ENCODE measurements at places on chromosomes 6 and 20. TPM values are rescaled to one million over a fixed set of nuclear protein-coding genes. Genes with fewer than 3 reads are reported as not detected.

OLIG3 gene
- total RNA-seq = 1.2 TPM

LY6G5C gene
- total RNA-seq = 2.0 TPM

- no peak for DNase-seq
- H3K36me3 ChIP-seq = peaks cover 12% of the 10 kb centered on the region
- peaks cover 19% of the 10 kb centered on the region for H3K4me1 ChIP-seq
- H3K4me3 ChIP-seq = peak overlapping the region; percentile 98
Observed at GRCh38 chr20:49045440-49046086, 549 bp upstream of the CSE1L start.

EEF1A2 gene
- 20.5 TPM for total RNA-seq

- H3K4me3 ChIP-seq = no peak overlapping the region
- H3K27me3 ChIP-seq = no peaks in the 10 kb centered on the region
- no peaks in the 10 kb centered on the region for H3K4me1 ChIP-seq
Observed at GRCh38 chr6:95601133-95601532, 23.8 kb downstream of the MANEA start.

- no peaks in the 10 kb centered on the region for H3K36me3 ChIP-seq
- peak overlapping the region; percentile 29 for H3K27ac ChIP-seq
- H3K4me1 ChIP-seq = peaks cover 6% of the 10 kb centered on the region
- DNase-seq = no peak
Observed at GRCh38 chr6:145028144-145028818, 707.0 kb downstream of the EPM2A start.

HRH3 gene
- 0.24 TPM for total RNA-seq

- no peak overlapping the region for H3K27ac ChIP-seq
- H3K4me3 ChIP-seq = no peak overlapping the region
- no peaks in the 10 kb centered on the region for H3K27me3 ChIP-seq
- H3K36me3 ChIP-seq = no peaks in the 10 kb centered on the region
- no peak for DNase-seq
- peaks cover 6% of the 10 kb centered on the region for H3K4me1 ChIP-seq
Observed at GRCh38 chr20:40160097-40160550, 528.9 kb downstream of the MAFB start.

- no peaks in the 10 kb centered on the region for H3K27me3 ChIP-seq
- H3K27ac ChIP-seq = peak within 1 kb of the TSS; percentile 100
- H3K36me3 ChIP-seq = no peaks in the 10 kb centered on the region
- peaks cover 35% of the 10 kb centered on the region for H3K4me1 ChIP-seq
- H3K4me3 ChIP-seq = peak within 1 kb of the TSS; percentile 95
Observed at GRCh38 chr6:148342350-148343046, at the start of gene SASH1. SASH1 (plus strand) TSS chr6:148342838; CDS start chr6:148343068, 230 bp downstream.

DNA sequence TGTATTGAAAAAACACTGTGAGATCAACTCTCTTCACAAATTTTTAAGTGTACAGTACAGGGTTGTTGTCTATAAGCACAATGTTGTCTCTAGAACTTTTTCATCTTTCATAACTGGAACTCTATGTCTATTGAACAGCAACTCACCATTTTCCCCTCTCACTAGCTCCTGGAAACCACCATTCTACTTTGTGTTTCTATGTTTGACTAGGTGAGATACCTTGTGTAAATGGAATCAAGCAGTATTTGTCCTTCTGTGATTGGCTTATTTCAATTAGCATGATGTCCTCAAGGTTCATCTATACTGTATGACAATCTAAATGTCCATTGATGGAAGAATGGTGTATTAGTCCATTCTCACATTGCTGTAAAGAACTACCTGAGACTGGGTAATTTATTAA is 210.1 kb upstream of the FUT9 start:
- no peak for DNase-seq
- H3K4me3 ChIP-seq = no peak overlapping the region
- H3K27ac ChIP-seq = no peak overlapping the region
- H3K4me1 ChIP-seq = no peaks in the 10 kb centered on the region
- no peaks in the 10 kb centered on the region for H3K27me3 ChIP-seq

GDAP1L1 gene
- 1.8 TPM for total RNA-seq

GRCh38 chr20:10172998-10173655 is 45.5 kb upstream of the SNAP25 start:
- peaks cover 6% of the 10 kb centered on the region for H3K4me1 ChIP-seq
- peaks cover 48% of the 10 kb centered on the region for H3K27me3 ChIP-seq
- peak overlapping the region; percentile 60 for H3K27ac ChIP-seq
- peak overlapping the region; percentile 91 for H3K4me3 ChIP-seq
- no peak for DNase-seq
- H3K36me3 ChIP-seq = no peaks in the 10 kb centered on the region

PI16 gene
- total RNA-seq = not detected

MMP24 gene
- 2.6 TPM for total RNA-seq
